ENCODE measurements at places on chromosomes 13 and 19.
A peak's percentile ranks its signal among the peaks of the same experiment; 100 is the strongest.

DNA sequence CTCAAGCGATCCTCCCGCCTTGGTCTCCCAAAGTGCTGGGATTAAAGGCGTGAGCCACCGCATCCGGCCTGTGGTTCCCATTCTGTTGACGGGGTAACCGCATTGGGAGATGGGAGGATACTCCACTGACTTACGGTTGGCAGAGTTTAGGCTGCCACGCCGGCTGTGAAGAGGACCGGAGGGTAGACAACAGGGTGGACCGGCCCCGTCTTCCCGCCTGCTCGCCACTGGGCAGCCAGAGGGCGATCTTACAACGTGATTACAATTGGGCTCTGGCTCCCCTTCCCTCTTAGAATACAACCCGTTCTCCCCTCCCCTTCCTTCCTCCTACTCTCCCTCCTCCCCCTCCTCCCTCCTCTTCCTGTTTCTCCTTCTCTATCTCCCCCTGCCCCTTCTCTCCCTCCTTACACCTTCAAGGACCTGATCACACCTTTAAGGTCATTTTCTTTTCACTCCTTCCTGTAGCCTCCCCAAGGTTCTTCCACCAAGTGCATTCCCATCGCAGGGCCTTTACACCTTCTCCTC, 957 bp upstream of the CCDC194 start:
- DNase-seq: peak; percentile 48

DNA sequence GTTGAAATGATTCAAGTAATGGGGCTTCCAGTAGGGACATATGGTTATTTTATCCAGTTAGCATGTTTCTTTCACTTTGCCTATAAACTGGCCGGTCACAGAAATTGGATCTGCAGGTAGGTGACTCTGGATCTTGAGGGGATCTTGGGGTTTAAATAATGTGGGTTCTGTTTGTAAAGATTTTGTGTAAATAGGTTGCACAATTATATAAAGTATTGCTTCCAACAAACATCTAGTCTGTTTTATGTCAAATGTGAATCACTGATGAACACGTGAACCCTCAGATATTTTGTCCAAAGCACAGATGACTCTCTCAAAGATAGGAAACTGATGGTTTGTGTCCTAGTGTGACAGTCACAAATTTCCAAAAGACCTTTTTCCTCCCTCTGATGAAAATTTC, 98.4 kb downstream of the ZIC5 start:
- DNase-seq: no peak

DNA sequence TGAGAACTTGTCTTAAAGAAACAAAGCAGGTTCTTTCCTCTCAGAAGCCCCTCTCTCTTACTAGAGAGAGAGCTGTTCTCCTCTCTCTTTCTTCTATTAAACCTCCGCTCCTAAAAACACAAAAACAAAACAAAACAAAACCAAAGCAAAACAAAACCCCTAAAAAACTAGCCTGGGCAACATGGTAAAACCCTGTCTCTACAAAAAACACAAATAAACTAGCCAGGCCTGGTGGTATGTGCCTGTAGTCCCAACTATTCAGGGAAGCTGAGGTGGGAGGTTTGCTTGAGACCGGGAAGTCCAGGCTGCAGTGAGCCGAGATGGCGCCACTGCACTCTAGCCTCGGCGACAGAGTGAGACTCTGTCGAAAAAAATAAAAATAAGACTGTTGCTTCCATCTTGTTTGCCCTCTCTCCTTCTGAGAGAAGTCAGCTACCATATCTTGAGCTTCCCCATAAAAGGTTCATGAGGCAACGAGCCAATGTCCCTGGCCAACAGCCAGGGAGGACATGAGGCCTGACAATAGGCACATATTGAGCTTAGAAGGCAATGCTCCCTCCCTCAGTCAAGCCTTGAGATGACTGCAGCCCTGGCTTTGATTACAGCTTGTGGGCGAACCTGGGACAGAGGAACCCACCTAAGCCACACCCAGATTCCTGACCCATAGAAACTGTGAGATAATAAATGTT, 17.5 kb upstream of the FLT3 start:
- DNase-seq: no peak

- no peak for DNase-seq
These were observed 1.8 kb downstream of the CCDC122 start for GRCh38 chr13:43877766-43878165.

GRCh38 chr19:17103177-17103576, 27.6 kb downstream of the MYO9B start:
- no peak for DNase-seq

- no peak for DNase-seq
These were observed 281.6 kb downstream of the ZNF536 start for GRCh38 chr19:30653646-30654386.

DNA sequence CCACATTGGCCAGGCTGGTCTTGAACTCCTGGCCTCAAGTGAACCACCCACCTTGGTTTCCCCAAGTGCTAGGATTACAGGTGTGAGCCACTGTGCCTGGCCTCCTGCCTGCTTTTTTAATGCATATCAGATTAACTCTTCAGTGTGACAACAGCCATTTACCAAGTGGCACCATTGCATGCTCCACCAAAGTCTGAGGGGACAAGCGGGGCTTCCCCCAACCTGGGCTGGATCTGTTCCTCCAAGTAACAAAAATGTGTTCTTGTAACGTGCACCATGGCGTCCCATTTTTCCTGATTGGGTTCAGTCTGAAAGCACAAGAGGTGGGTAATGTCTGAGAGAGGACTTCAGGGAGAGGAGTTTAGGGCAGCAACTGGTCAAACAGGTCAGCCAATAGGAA, 77.8 kb downstream of the TEX29 start:
- DNase-seq: no peak

DNA sequence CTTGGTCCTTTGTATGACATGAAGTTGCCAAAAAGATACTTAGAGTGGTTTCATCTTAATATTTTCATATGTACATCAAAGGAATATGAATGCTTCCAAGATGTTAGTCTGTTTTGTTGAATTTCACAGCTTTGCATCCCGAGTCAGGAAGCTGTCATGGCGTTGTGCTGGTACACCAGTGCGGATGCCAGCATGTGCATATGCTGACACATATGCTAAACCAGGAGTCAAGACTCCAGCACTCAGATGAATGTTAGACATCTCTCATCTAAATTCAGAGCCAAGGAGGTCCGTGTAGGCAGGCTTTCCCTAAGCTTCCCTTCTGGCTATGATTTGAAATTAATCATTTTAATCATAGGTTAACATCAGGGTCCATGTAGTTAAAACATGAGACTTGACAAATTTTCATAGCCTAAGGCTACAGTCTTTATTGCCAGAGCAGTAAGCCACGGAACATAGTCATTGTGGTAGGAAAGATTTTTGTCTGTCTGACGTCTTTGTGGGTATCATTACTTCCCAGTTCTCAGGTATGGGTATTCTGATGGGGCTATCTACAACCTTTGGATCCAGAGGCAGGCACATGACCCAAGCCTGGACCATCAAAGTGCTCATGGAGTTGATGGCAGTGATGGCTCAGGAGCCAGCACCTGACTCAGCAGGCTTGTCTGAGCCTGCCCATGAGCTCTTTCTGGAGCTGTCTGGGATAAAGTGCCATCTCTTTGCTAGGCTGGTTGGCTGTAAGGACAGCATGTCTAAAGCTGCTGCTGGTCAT, 246.1 kb downstream of the KCNRG start:
- DNase-seq: no peak

DNA sequence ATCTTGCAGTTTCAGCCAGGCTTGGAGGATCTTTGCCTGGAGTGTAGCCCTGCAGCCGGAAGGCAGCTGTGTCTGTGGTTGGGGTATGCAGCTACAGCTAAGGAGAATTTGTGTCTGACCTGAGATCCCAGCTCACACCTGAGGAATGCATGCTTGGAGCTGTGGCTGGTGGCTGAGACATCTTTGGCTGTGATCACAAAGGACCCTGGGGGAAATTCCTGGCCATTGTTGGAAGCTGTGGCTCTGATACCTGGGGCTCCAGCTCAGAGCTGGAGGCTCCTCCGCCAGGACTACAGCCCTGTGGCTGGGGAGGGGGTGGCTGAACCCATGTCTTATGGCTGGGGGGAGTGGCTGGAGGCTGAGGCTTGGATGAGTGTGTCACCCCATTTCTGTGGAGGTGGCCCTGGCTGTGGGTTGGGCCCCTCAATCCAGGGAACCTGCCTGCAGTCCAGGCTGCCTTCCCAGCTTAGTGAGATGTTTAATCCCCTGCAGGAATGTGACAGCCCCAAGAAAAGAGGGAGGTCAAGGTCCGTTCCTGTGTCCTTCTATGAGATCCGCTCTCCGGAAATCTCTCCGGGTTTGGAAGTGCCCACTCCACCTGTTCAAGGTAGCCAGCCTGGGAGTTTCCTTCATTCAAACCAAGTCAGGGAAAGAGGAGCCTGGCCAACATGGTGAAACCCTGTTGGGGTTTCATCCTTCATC, 27.6 kb downstream of the ARHGEF18 start:
- no peak for DNase-seq

DNA sequence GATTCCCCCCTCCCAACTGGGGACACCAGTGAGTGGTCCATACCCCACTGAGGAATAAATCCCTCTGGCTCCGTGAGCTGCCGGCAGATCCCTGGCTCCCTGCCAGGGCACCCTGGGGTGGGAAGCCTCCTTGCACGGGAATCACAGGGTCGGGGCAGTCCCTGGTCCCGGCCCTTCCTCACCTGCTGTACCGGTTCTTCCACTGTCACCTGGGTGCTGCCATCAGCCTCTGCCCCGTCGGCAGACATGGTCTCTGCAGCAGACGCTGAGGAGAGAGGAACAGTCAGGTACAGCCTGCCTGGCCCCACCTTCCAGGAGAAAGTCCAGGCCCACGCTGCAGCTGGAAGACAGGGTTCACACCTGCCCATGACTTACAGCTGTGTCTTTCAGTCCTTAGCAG, 6.3 kb downstream of the PLIN3 start:
- no peak for DNase-seq

- no peak for DNase-seq
These were observed 67.0 kb upstream of the TEX29 start for GRCh38 chr13:111253365-111253872.

GRCh38 chr19:18428173-18428786, 9.1 kb downstream of the SSBP4 start:
- no peak for DNase-seq

GRCh38 chr13:58340895-58341294, 709.4 kb downstream of the PCDH17 start:
- DNase-seq: no peak

GRCh38 chr13:44904967-44905366, 84.3 kb downstream of the NUFIP1 start:
- no peak for DNase-seq

DNA sequence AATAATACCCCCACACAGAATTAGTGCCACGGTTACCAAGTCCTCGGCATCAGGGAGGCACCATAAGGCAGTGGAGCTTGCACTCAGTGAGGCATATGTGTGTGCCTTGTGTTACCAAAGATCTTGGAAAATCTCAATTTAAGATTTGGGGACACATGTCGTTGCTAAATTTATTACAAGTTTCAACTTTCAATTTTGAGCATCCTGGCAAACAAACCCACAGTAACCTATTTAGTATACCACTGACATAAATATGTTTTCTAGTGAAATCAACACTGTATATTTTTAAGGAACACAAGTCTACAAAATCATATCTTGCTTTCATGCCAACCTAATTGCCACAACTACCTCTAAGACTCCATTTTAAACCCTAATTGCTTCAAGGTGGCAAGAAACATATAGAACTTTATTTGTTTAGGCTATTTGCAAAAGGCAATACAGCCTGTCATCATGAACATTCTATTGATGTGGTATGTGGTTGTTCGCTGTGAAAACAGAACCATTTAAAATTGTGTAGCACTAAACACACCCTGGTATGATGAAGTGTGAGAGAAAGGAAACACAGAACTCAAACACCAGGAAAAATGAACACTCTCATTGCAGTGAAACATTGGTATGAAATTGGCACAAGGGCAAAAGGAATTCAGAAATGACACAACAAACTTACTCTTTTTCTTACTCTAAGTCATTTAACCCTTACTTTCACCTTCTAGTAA, 531.1 kb downstream of the IRS2 start:
- DNase-seq: no peak

- DNase-seq: no peak
These were observed 23.1 kb upstream of the ZNF729 start for GRCh38 chr19:22263121-22263520.

DNA sequence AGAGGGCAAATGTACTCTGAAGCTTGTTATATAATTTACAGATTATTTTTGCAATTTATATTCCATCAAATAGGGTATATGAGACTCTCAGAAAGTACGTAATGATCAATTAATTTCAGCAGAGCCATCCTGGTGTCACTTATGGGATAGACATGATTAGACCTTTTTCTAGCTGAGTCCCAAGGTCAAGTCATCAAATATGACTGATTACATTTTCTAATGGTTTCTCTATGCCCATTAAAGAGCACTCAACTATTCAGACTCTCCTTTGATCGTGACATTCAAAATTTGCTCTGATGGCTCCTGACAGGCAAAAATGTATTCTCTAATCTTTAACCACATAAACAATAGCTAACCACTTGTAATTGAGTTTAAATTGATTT, 469.2 kb downstream of the COG6 start:
- DNase-seq: no peak

- DNase-seq: no peak
These were observed 45.3 kb upstream of the TRPC4 start for GRCh38 chr13:37914781-37915391.

- DNase-seq: no peak
These were observed 147.5 kb upstream of the OBI1 start for GRCh38 chr13:78806457-78806856.

DNA sequence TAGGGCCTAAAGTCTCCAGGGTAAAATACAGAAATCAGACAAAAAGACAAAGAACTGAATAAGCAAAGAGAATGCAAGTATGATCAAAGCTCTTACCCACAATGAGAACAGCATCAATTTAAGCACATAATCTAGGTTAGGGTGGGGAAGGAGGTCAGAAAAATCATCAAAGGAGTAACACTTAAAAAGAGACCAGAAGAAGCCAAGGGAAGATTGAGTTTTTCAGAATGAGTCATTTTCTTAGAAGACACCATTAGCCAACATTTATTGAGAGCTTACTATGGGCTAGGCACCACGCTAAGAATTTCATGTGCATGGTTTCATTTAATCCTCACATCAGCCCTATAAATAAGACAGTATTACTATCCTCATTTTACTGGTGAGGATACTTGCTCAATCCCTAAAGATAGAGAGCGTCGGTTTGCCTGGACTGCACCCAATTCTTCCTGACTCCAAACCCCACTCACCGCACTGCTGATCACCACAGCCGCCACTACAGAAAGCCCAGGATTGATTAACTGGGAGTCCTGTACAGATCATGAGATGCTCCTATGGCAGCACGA, 1.7 kb upstream of the SHISA2 start:
- no peak for DNase-seq

DNA sequence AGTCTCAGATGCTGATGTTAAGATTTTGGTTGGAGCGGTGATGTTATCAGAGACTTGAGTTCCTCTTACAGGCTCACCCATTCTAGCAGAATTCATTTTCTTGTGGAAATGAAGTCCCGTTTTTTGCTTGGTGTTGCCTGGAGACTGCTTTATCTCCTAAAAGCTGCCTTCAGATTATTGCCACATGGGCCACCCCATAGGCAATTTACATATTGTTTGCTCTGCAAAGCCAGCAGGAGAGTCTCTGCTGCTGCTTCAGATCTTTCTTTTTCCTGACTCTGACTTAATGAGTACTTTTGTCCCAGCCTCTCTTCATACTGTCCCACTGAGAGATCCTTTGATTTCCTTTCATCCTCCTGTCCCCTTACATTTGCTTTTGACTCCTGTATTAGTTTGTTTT, 114.6 kb downstream of the TDRD3 start:
- DNase-seq: no peak

- DNase-seq: no peak
These were observed 391.7 kb upstream of the SGCG start for GRCh38 chr13:22789027-22789593.

All from stimulated activated CD4-positive, alpha-beta T cell treated with anti-CD3 and anti-CD28 coated beads, Interleukin-12 subunit alpha, Interleukin-12 subunit beta, amount 100 ng/mL, for 24 hours (primary cell).